Regular cardiac myocyte (primary cell): ENCODE measurements at places on chromosomes 1 and 21. TPM values are rescaled to one million over a fixed set of nuclear protein-coding genes. Genes with fewer than 3 reads are reported as not detected.

The ATP1A4 gene
- under 0.01 TPM in 1 of 2 replicates, not detected in the other for total RNA-seq

The ANGPTL3 gene
- not detected in 2 replicates for total RNA-seq

The FCMR gene
- total RNA-seq = not detected in 2 replicates

The ATP6V1G3 gene
- total RNA-seq = not detected in 2 replicates

The VWA1 gene
- 2.9 and 9.0 TPM in 2 replicates for total RNA-seq

The CELA3A gene
- not detected in 2 replicates for total RNA-seq
